Esophagus squamous epithelium (tissue), 5 donors: ENCODE measurements at places on chromosomes 7 and 10.

- DNase-seq = no peak
Measured at GRCh38 chr7:2909471-2910039, 65.4 kb upstream of the GNA12 start.

DNA sequence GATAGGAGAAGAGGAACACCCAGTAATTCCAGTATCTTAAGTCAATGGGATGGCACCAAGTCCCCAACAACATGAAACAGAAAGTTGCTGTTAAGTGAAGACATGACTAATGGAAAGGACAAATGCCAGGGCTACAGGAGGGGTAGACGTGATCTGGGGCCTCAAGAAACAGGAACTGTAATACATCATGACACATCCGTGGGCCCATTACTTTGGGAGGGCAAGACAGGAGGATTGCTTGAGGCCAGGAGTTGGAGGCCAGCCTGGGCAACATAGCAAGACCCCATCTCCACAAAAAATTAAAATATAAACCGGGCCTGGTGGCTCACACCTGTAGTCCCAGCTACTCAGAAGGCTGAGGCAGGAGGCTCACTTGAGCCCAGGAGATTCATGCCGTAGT lies 408.6 kb upstream of the PRKCQ start:
- DNase-seq = no peak

GRCh38 chr7:55427800-55428199 lies 62.7 kb downstream of the LANCL2 start:
- no peak for DNase-seq

- DNase-seq = no peak
Measured at GRCh38 chr10:119608316-119609155, 11.8 kb upstream of the TIAL1 start.

DNA sequence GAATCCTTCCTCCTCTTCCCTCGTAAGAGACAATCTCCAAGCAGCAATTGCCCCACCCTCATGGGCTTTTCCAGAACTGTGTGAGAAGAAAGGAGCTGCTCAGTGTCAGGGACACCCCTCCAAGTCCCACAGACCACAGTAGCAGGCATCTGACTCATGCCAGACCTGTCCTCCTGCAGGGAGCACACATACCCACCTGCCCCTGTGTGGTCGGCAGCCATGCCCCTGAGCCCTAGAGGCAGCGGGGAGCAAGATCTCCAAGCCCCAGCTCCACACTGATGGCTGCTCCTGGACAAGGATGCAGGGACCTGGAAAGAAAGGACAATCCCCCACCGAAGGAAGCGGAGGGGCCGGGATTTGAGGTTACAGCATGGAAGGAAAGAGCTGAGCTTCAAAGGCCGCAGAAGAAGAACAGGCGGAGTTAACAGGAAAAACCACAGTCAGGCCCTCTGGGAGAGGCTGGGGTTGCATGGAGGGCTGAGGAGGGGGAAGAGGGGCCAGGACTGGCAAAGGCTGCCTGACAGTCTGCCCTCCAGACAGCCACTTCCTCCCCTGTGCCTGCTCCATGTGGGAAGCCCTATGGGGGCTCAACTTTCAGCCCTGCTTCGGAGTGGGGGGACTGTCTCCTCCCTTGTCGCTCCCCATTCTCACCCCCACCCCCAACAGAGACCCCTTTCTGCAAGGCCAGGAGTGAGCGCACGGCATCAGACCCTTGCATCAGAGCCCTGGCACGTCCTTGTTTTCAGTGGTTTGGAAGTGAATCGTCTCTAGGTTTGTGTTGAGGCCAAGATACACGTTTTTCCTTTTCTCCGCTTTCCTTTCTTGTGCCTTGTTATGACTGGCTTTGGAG lies 46.8 kb downstream of the ASB13 start:
- DNase-seq = no peak

DNA sequence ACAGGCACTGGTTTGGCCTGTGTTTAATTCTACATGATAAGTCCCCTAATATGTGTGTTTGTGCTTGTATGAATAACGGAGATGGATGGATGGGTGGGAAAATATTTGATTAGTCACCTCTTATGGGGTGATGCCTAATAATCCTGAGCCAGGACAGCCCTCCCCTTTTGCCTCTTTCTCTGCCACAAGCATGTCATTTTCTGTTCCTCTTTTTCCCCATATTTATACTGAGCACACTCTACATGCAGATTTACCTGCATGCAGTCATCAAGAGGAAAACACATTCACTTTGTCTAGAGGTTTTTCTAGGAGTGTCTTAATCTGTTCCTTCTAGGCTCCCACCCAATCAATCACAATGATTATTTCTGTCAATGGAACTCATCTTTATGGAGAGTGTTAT lies 111.6 kb upstream of the TBX20 start:
- DNase-seq = no peak

DNA sequence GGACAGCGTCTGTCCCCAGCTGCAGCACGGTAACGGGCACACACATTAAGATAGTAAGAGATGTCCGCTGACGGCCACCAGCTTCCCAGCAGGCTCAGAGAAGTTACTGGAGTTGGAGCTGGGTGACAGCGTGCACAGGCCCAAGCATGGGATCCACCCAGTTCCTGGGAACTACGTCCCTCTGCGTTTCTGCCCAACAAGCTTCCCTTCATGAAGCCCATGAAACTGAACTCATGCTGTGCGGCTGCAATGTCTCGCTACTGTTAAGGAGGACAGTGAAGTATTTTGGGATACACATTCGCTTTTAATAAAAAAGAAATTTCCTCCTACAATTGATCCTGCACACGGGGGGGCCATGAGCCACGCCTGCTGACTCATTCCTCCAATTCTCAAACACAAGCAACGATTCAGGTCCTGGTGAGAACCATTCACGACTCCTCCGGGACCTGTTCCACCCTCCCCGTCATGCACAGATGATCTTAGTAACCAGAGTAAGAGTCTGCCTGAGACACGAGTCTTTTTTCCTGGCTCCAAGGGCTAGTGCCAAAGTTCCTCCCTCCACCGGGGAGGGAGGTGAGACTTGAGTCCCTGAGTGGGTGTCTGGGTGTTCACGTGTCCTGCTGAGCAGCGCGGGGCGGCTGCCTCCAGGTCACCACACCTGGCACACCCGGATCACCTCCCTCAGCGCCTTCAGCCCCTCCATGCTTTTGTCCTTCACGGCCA lies 2.6 kb downstream of the PSMG3 start:
- DNase-seq = no peak

DNA sequence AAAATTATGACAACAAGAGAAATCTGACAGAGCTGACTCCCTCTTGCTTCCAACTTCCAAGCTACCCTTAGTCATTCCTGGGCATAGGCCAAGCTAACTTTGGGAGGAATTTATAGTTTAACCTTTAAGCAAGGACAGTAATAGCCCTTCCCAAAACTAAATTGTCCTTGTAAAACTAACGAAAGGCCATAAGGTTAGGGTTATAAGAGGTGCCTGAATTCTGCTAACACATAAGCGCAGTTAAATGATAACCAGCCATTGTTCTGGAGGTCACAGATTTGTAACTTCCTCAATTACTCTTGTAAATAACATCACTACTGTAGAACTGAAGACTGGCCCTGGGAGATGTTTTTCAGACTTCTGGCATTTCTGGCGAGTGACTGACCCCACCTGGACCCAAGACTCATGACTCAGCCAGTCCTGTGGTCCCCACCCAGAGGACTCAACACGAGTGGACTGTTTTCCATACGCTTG lies 481.2 kb downstream of the KCNMA1 start:
- DNase-seq = no peak

GRCh38 chr7:128710481-128710880 lies 28.7 kb upstream of the CALU start:
- no peak for DNase-seq

DNA sequence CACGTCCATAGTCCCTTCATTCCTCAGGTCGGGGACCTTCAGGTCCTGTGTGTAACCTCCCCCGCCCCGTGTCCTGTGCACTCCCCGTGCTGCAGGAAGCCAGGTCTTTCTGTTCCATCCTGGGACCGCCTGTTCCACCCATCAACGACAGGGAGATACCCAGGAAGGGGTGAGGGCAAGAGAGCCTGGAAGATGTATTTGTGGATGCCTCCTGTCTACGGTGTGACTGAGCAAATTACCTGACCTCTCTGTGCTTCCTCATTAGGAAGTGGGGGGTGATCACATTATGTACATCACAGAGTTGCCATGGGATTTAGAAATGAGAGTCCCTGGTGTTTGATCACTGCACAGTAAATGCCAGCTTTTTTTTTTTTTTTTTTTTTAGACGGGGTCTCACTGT lies 46.3 kb downstream of the GRID2IP start:
- no peak for DNase-seq
